ENCODE measurements at places on chromosomes 11 and 22. TPM values are rescaled to one million over a fixed set of nuclear protein-coding genes. Genes with fewer than 3 reads are reported as not detected.

The PANX3 gene
- not detected for total RNA-seq

The RIMBP3B gene
- 0.09 TPM for total RNA-seq

The SIDT2 gene
- 8.6 TPM for total RNA-seq

The ASPHD2 gene
- 4.2 TPM for total RNA-seq

The MS4A6E gene
- not detected for total RNA-seq

The HEPHL1 gene
- total RNA-seq = not detected

The TRIM29 gene
- not detected for total RNA-seq

The PNPLA5 gene
- not detected for total RNA-seq

The FGF3 gene
- not detected for total RNA-seq

All from fibroblast of the aortic adventitia (primary cell).